ENCODE measurements at places on chromosomes 5 and 9.

GRCh38 chr9:124660341-124660801 is 110.7 kb downstream of the NR6A1 start:
- no peak for DNase-seq

DNA sequence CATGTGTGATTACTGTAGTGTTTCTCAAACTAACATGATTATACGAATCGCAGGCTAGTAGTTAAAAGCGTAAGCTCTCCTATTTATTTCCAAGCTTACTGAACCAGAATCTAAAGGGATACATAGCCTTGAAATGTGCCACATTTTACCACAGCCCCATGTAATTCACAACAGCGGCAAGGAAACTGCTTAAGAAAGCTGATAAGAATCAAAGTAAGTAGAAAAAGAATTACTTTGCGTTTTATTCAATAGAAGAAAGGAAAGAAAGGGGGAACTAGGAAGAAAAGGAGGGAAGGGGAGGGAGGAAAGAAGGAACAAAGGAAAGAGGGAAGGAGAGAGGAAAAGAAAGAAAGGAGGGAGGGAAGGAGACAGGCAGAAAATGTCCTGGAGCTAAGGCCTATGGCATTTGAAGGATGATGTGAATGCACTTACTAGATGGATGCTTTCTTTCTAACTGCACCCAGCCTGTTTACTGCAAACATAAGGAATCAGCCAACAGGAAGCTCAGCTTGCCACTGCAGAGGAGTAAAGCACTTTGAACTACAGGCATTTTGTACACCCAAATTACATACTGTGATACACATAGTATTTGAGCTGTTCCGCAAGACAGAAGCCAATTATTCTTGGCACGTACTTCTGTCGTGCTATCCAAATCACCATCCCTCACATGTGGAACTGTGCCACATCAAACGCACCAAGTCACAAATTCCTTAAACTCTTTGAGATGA is 521.7 kb downstream of the RAB3C start:
- DNase-seq = no peak

- DNase-seq = no peak
These were observed 167.5 kb upstream of the KLF9 start for GRCh38 chr9:70581955-70582350.

DNA sequence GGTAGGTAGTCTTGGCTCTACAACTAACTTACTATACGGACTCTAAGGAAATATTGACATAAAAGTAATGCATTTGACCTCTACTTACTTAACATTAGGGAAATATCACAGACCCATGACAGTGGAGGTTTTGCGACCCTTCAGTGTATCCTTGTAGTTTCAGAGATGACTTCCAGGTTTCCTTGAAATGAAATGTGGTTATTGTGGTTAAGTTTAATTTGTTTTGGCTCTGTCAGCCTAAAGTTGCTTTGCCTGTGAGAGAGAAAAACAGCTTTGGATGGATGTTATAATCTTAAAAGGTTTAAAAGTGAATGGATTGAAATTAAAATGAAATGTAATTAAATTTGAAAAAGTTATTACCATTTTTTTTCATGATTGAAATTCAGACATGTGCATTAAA is 42.9 kb downstream of the LRRTM2 start:
- DNase-seq = no peak

GRCh38 chr5:55303238-55303690 is 4.2 kb downstream of the DHX29 start:
- no peak for DNase-seq

GRCh38 chr5:159826351-159827214 is 89.7 kb upstream of the ADRA1B start:
- DNase-seq = no peak

DNA sequence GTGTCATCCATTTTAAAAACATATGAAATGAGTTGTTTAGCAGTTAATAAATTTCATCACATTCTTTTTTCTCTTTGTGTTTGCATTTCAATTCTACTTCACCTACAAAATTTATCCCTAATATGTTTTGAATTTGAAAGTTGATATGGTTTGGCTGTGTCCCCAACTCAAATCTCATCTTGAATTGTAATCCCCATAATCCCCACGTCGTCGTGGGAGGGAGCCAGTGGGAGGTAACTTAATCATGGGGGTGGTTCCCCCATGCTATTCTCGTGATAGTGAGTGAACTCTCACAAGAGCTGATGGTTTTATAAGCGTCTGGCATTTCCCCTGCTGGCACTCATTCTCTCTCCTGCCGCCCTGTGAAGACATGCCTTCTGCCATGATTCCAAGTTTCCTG is 200.1 kb downstream of the EPB41L4A start:
- no peak for DNase-seq

DNA sequence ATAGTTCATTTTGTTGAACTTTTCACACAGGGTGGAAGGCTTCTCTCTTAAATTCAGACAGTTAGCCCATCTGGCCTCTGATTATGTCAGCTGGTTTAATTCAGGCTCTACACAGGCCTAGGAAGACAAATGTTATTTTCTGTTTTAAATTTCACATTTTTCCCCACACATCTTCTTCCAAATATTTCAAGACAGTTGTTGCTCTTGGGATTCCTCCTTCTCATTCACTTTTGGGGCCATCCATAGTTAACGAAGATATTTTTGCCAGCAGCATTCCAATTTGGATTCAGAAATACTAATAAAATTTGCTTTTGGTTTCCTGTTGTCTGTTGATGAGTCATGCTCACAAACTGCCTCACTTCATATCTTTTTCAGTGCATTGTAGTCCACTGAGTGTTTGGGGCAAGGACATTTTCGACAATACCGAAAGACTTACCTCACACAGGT is 475.4 kb downstream of the DMAC1 start:
- no peak for DNase-seq

GRCh38 chr9:69213647-69214046 is 39.6 kb downstream of the TJP2 start:
- DNase-seq = peak; percentile 51

DNA sequence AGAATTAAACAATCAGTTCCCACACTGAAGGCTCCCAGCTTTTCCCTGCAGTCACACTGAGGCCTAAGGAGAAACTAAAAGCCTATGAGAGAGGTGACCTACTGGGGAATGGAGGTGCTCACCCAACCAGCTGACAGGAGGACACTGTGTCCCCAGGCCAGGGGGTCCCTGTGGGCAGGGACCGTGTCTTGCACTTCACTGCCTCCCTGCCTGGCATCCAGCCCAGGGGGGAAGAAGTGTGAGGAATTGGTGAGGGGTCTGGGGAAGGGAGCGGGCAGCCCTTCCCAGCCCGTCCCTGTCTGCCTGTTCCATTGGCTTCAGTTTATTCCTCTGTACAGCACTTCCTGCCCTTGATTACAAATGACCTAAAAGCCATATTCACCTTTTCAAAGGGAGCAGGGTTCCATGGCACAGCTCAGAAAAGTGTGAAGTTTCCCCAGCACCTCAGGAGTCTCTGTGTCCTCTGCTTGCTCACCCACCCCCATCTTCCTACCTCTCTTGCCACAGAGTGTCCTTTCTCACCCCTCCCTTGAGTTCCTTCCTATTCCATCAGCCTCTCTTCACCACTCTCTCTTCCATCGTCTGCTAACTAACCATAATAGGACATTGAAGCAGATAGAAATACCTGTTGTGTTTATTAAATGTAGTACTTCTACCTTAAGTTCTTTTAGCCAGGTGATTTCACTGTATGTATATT is 12.9 kb downstream of the OTULINL start:
- no peak for DNase-seq

DNA sequence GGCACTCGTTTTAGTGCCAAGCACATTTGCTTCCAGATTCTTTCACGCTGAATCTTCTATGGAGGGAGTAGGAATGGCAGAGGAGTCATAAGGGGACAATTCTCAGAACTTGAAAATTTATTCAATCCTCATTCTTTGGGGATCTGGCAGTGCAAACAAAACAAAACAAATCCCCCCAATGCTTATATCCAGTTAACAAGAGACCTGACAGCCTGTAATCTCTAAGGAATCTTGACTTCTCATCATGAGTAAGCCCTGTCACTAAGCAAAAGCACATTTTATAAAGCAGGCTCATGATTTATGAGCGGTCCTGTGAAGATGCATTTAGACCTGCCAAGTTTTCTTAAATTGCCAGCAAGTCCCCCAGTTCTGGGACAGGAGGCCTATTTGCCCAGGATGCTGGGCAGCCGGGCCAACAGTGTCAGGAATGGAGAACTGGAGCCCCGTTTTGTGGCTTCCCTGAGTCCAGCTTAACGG is 513.9 kb downstream of the CTNND2 start:
- no peak for DNase-seq

DNA sequence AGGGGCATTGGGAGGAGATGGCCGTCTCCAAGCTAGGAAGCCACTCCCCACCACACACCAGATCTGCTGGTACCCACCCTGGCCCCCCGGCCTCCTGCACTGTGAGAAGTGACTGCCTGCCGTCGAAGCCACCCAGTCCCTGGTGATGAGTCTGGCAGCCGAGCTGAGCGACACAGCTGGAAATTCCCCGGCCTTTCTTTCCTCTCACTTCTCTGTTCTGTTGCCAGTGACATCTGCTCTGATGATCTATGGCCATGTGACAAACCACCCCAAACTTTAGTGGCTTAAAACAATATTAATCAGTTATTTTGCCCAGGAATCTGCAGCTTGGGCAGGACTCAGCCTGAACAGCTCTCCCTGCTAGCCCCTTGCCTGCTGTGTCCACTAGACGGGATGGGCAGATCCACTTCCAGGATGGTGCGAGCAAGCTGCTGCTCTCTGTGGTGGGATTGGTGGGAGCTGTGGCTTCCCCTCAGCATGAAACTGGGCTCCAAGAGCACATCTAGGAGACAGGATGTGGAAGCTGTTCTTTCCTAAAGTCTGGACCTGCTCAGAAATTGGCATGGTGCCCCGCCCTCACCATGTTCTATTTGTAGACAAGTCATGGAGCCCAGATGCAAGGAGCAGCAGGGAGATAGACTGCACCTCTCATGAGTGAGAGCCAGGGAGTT is 211.2 kb downstream of the GADD45G start:
- peak; percentile 83 for DNase-seq

GRCh38 chr5:126847826-126848251 is 70.9 kb downstream of the LMNB1 start:
- DNase-seq = no peak

DNA sequence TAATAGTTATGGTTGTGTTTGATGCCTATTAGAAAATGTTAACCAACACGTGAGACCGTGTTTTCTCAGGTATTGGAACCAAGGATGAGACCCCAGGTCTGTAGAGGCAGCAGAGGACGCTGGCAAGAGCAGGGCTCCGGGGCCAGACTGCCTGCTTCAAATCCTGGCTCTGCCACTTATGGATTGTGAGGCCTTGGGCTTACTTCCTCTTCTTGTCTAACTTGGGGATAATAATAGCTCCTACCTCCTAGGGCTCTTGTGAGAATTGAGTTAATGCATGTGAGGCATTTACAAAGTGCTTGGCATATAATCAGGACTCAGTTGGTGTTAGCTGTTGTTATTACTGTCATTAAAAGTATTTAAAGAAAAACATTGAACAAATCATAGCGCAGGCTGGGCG is 85.5 kb upstream of the PITX1 start:
- DNase-seq = no peak

DNA sequence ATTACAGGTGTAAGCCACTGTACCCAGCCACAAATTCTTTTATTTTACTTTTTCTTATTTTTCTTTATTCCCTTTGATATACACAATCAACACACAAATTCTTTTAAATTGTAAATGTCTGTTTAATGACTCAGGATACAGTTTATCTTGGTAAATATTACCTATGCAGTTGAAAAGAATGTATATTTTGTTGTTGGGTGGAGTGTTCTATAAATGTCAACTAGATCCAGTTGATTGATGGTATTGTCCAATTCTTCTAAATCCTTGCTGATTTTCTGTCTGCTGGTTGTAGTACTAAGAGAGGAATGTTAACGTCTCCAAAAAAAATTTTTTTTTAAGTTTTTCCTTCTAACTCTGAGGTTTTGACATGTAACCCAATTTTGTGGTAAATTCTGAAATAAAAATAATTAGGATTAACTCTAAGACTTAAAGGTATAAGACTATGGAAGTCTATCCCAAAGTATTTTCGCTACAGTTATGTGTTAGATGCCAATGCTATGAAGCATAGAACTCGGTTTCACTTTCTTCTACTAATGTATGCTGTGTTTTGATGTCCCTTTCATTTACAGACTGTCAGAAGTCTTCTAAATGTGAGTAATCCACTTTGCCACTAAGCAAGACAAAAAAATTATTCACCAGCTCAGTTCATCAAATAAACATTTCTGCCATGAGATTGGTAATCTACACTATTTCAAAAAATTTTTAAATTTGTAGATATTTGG is 720.2 kb upstream of the C9orf72 start:
- no peak for DNase-seq

Data from left ventricle myocardium superior (tissue), 1 donor.